ENCODE measurements at places on chromosomes 11 and 22.

GRCh38 chr11:114259124-114259526 is 37.1 kb upstream of the NNMT start:
- DNase-seq, result no peak

DNA sequence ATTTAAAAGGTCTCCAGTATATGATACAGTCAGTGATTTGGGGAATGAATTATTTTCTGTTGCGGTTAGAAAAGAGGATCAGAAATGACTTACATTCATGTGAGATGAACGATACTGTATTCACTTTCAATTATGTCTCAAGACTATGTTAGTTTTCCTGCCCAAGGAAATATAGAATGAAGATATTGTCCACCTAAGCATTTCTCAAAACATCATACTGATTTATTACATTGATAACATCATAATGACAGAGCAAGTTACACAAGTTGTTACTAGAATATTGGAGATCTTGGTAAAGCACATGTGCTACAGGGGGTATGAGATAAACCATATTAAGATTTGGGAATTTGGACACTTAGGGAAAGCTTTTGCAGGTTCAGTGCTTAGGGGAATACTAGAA is 67.8 kb upstream of the OR9G4 start:
- DNase-seq, result no peak

GRCh38 chr22:39745789-39746188 is 147.8 kb downstream of the ENTHD1 start:
- no peak for DNase-seq

GRCh38 chr11:105740164-105740903 is 130.5 kb downstream of the GRIA4 start:
- no peak for DNase-seq

DNA sequence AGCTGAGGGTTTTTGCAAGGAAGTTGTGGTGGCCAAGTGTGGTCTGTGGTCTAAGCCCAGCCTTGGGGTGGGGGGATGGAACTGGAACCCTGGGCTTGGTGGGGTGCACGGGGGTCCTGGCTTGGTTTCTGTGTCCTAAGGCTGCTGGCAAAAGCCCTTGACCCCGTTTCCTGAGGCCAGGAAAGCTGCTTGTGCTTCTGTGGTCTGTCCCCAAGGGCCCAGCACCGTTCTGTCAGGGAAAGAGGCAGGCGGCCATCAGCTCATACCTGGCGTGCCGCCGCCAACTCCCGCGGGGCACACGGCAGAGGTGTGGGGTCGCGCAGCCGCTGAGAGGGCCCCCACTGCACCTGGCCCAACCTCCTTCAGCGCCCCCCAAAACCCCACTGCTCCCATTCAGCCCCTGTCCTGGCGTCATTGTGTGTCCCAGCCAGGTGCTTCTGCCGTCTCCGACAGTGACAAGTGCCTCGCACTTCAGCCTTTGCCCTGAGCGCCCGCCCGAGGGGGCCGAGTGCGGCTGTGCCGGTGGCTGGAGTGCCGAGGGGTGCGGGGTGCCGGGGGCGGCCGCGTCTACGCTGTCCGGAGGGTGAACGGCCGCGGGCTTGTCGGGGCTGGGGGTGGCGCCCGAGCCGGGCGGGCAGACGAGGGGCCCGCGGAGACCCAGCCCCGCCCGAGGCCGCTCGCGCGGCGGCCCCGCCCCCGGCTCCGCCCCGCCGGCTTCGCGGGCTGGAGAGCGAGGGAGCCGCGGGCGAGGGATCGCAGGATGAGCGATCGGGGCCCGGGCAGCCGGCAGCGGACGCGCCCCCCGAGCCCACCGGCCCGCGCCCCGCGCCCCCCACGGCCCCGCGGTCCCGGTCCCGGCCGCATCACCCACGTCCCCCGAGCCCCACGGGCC is at the start of gene CNIH2:
Gene CNIH2, plus strand, starts transcription at position 705 of the 892 bp plus-strand sequence. CDS start 282 bp downstream, outside the sequence.
- DNase-seq, result peak; percentile 53

- no peak for DNase-seq
These were observed 224.6 kb downstream of the MN1 start for GRCh38 chr22:27576815-27577573.

DNA sequence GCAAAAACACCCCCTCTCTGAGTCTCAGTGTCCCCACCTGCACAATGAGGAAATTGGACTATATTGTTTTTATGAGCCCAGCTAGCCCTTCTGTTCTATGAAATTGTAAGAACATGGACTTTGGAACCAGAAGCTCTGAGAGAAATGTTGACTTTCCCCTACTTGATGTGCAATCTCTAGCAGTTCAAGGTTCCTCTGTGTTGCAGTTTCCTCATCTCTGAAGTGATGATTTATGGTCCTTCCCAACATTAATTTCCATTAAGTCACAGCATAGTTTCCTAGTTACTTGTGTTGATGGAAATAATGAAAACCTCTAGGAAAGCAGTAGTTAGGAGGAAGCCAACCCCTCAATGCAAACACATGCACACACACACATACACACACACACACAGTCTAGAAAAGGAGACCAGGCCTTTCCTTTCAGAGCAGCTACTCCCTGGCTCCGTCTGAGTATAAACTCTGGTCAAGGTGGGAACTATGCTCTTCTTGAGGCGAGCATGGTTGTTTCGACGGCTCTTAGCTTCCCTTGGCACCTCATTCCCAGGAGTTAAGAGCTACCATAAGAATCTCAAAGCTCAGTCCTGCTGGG is 518.4 kb downstream of the SOX6 start:
- DNase-seq, result no peak

DNA sequence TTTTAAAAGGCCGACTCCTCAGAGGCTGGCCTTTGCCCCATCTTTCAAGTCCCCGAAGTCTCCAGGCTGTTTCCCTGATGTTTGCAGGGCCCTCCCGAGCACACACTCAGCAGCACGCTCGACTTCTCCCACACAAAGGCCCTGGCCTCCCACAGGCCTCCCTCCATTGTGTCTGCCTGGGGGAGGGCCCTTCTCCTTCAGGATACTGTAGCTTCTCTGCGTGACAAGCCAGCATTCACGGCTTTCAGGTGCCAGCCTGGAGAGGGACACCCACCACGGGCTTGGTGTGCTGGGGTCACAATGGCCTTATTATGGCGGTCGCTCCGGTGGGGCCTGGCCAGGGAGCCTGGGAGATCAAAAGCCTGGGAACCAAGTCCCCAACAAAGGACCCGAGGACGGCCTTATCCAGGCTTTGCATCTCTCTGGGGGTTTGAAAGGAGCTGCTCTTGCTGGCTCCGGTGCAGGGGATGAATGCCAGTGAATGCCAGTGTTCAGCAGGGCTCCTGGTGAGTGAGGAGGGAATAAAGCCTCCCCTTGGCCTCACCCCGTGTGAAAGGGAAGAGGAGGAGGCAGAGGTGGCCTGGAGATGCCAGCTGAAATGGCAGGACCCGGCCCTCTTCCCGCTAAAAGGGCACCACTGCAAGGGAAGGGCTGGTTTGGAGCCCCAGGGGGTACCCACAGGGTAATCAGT is 55.0 kb downstream of the TRAF6 start:
- no peak for DNase-seq

DNA sequence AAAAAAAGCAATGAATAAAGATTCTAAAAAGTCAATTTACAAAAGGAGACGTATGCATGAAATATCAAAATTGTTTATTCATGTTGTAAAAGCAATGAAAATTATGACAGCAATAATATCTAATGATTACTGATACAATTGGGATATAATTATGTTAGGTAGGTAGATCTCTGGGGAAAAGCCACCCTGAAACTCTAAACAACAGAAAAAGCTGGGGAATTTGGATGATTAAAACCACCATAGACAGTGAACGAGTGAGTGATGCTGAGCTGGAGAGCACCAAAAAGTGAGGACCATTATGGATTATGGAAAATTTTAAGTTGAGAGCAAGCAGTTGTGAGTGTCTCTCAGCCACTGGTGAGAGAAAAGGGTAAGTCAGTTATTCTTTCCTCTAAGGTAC is at the start of gene OR10G8:
Gene OR10G8, plus strand, starts transcription at position 301 of the 400 bp plus-strand sequence. CDS start 2,825 bp downstream, outside the sequence.
- DNase-seq, result no peak
